ENCODE measurements at places on chromosomes 16 and 17.

DNA sequence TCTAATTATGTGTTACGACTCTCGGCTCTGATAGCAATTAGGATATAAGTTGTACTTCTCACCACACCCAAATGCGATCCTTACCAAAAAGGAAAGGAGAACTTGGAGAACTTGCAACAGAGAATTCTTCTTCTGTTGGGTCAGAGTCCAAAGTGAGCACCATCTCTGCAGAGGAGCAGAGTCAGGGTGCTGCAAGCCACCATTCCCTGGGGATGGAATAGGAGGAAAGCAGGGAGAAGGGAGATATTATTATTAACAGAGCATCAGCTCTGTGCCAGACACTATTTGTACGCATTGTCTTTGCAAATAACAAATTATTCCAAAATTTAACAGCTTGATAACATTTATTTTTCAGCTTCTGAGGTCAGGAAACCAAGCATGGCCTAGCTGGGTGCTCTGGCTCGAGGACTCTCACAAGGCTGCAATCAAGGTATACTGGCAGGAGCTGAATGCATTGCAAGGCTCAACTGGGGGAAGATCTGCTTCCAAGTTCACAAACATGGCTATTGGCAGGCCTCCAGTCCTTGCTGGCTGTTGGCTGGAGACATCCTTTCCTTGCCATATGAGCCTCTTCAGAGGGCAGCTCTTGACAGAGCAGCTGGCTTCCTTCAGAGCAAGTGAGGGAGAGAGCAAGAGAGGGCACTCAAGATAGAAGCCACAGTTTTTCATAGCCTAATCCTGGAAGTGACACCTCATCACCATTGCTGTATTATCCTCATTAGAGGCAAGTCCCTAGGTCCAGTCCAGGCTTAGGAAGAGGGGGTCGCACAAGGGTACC lies 296.2 kb upstream of the CDH5 start:
- no peaks in the 10 kb centered on the region for H3K36me3 ChIP-seq
- H3K27ac ChIP-seq, result no peak overlapping the region
- no peaks in the 10 kb centered on the region for H3K4me1 ChIP-seq
- DNase-seq, result no peak
- H3K27me3 ChIP-seq, result no peaks in the 10 kb centered on the region

- H3K27me3 ChIP-seq, result no peaks in the 10 kb centered on the region
- no peak for DNase-seq
- peaks cover 17% of the 10 kb centered on the region for H3K4me1 ChIP-seq
- H3K4me3 ChIP-seq, result no peak overlapping the region
- no peak overlapping the region for H3K27ac ChIP-seq
Observed at GRCh38 chr17:73290399-73291259, 21.2 kb downstream of the CDC42EP4 start.

- no peak overlapping the region for H3K27ac ChIP-seq
- peak overlapping the region; percentile 46 for H3K4me3 ChIP-seq
- peaks cover 13% of the 10 kb centered on the region for H3K4me1 ChIP-seq
- no peaks in the 10 kb centered on the region for H3K36me3 ChIP-seq
- DNase-seq, result no peak
Observed at GRCh38 chr17:70168044-70168976, 1.0 kb upstream of the KCNJ2 start.

DNA sequence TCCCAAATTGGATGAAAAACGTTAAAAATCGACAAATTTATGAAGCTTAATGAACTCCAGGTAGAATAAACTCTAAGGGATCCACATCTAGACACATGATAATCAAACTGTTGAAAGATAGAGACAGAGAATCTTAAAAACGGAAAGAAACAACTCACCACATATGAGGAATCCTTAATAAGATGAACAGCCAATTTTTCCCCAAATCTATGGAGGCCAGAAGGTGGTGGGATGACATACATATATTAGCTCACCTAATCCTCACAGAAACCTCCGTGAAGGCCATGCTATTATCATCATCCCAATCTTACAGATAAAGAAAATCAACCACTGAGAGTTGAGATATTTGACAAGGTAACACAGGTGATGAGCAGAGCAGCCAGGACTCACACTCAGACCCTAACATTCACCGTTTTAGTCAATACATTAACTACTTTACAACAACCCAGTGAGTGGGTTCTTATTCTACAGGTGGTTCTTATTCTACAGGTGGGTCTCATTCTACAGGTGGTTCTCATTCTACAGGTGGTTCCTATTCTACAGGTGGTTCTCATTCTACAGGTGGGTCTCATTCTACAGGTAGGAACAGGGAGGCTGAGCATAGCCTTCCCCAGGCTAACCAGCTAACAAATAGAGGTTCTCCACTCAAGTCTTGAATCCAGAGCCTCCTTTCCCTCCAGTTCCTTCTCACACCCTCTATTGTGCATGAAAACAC lies 4.8 kb downstream of the CACNG1 start:
- H3K27me3 ChIP-seq, result no peaks in the 10 kb centered on the region
- no peak overlapping the region for H3K4me3 ChIP-seq
- H3K36me3 ChIP-seq, result no peaks in the 10 kb centered on the region
- DNase-seq, result no peak
- no peaks in the 10 kb centered on the region for H3K4me1 ChIP-seq

DNA sequence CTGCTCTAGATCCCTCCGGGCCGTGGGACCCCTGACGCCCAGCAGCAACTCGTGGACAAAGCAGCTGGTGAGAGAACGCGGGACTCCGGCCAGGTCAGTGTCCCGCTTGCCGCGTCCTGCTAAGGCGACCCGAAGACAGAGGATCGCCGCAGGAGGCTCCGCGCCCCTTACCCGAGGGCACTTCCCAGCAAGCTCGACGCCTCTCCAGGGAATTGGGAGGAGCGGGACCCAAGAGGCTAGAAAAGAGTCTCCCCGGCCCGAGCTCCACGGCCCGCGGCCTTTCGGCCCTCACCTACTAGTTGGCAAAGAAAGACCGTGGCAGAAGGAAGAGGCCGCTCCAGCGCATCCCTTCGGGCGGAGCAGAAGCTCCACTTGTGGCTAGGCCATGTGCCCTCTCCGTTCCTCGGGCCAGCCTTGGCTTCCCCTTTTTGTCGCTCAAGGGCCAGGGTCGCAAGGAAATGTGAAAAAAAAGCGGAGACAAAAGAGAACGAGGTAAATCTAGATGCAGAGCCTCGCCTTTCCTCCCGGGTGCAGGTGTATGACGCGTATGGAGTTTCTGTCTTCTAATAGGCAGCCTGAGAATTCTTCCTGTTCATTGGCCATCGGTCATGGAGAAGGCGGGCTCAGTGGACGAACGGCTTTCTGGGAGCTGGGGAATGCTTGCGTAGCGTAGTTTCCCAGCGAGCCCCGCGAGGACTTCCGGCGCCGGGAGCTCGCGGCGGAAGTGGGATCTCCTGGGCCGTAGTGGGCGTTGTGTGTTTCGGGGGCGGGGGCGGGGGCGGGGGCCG lies at the start of gene ZNF213:
ZNF213 (plus strand) TSS at position 692 of the 788 bp plus-strand sequence. CDS start 2,252 bp downstream, outside the sequence.
- H3K4me1 ChIP-seq, result peaks cover 32% of the 10 kb centered on the region
- no peaks in the 10 kb centered on the region for H3K27me3 ChIP-seq
- H3K4me3 ChIP-seq, result peak within 1 kb of the TSS; percentile 84
- peak; percentile 86 for DNase-seq

- H3K36me3 ChIP-seq, result no peaks in the 10 kb centered on the region
- H3K4me1 ChIP-seq, result no peaks in the 10 kb centered on the region
Observed at GRCh38 chr16:86121374-86122010, 222.5 kb downstream of the IRF8 start.

DNA sequence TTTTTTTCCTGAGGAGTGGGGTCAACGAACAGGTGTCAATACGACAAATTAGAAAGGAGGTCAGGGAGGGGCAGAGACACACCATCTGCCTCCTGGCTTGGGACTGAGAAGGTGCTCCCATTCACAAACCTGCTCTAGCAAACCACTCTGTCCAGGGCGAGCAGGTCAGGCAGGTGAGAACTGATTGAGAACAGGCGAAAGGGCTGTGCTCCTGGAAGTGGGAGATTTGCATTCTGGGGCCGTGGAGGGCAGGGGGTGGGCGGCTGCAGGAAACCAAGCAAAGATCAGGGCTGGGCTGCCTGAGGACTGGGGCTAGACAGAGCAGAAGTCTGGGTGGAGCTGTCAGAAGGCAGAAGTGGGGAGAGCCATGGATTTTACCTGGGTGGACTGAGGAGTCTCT lies 98.9 kb upstream of the NLRP1 start:
- DNase-seq, result no peak
- H3K4me1 ChIP-seq, result no peaks in the 10 kb centered on the region
- H3K36me3 ChIP-seq, result no peaks in the 10 kb centered on the region
- H3K27ac ChIP-seq, result no peak overlapping the region
- no peak overlapping the region for H3K4me3 ChIP-seq

GRCh38 chr17:2592971-2593820 lies at the start of gene PAFAH1B1:
TSS of gene PAFAH1B1 (plus strand) at chr17:2593654. CDS start at chr17:2638289, 44,635 bp downstream.
- H3K4me1 ChIP-seq, result peaks cover 25% of the 10 kb centered on the region
- DNase-seq, result peak; percentile 94
- H3K36me3 ChIP-seq, result no peaks in the 10 kb centered on the region
- H3K27me3 ChIP-seq, result no peaks in the 10 kb centered on the region
- peak within 1 kb of the TSS; percentile 65 for H3K4me3 ChIP-seq
- H3K27ac ChIP-seq, result peak within 1 kb of the TSS; percentile 95

DNA sequence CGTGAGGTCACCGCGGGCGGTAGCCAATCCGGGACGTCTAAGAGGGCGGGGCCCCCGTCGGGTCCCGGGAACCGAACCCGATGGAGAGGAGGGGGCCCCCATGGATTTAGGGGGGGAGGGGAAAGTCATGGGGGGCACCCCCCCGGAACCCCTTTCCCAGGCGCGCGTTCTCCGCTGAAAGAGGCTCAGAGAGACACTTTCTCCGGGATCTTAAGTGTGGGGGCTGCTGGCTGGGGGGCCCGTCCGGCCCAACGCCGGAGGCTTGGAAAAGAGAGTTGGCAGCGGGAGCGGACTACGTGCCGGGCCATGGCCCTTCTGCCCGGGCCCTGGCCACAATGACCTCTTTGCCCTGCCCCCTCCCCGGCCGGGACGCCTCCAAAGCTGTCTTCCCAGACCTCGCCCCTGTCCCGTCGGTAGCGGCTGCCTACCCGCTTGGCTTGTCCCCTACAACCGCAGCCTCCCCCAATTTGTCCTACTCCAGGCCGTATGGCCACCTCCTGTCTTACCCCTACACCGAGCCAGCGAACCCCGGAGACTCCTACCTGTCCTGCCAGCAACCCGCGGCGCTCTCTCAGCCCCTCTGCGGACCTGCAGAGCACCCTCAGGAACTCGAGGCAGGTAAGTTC lies at the start of gene DLX4:
DLX4 (plus strand) TSS at position 57 of the 626 bp plus-strand sequence; CDS start at position 336, 279 bp downstream.
- H3K27ac ChIP-seq, result no peak within 1 kb of the TSS
- peak within 1 kb of the TSS; percentile 66 for H3K4me3 ChIP-seq
- peaks cover 59% of the 10 kb centered on the region for H3K4me1 ChIP-seq
- H3K27me3 ChIP-seq, result peaks cover 82% of the 10 kb centered on the region

DNA sequence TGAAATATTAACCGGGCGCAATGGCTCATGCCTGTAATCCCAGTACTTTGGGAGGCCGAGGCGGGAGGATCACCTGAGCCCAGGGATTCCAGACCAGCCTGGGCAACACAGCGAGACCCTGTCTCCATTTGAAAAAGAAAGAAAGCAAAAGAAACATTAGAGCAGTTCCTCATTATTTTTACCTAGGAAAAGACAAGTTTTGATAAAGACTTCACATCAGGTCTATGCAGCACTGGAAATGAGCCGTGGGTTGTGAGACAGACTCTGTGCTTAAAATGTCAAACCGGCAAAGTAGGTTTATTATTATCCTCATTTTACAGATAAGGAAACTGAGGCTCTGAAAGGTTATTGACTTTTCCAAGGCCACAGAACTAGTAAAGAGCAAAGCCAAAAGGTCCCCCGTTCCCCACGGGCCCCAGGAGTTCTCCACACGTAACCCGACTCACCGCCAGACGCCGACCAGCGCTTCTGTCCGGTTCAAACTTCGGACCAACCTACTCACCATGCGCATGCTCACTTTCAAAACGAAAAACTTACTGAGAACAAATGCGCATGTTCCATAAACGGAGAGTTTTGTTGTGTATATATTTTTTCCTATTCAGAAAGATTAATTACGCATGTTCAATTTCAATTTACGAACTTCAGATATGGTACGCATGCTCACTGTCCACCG lies 356 bp downstream of the TUBD1 start:
- H3K4me1 ChIP-seq, result peaks cover 44% of the 10 kb centered on the region
- peak overlapping the region; percentile 88 for H3K27ac ChIP-seq
- H3K4me3 ChIP-seq, result peak overlapping the region; percentile 79
- no peaks in the 10 kb centered on the region for H3K27me3 ChIP-seq

DNA sequence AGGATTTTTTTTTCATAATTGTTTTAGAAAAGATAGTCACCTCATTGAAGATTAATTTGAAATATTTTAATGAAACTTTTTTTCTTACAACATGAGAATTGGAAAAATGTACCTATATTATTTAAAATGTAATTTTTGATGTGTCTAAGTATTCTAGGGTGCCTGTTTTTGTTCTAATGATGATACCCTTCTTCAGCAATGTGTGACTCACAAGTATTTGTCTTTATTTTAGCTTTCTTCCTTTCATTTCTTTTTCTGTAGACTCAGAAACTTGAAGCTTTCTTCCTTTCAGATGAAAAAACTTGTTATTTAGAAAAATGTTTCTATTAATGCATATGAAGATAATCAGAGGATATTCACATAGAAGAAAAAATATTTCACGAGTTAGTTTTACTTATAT lies 231.8 kb downstream of the BCAS3 start:
- no peak overlapping the region for H3K4me3 ChIP-seq
- no peaks in the 10 kb centered on the region for H3K27me3 ChIP-seq
- no peak for DNase-seq
- no peak overlapping the region for H3K27ac ChIP-seq
- no peaks in the 10 kb centered on the region for H3K36me3 ChIP-seq

GRCh38 chr17:82399041-82399441 lies 19.1 kb upstream of the HEXD start:
- no peak for DNase-seq
- no peaks in the 10 kb centered on the region for H3K27me3 ChIP-seq
- H3K36me3 ChIP-seq, result peaks cover 18% of the 10 kb centered on the region
- H3K4me3 ChIP-seq, result no peak overlapping the region

DNA sequence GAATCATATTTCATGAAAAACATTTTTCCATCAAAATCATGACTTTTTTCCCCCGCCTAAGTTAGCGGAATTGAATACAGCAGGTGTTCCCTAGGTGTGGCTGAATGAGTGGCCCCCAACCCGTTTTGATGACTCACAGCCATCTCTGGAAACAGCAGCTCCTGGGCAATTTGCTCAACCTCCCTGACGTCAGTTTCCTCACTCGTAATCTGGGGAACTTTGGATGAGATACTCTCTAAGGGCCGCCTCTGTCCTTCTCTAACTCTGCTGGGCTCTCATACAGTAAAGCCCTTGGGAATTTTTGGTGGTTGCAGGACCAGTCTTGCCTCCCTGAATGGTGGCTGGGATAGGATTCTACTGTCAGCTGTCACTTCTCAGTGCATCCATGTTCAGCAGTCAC lies 11.6 kb upstream of the NTN1 start:
- H3K4me3 ChIP-seq, result no peak overlapping the region
